ENCODE measurements at places on chromosomes 12 and 14. TPM values are rescaled to one million over a fixed set of nuclear protein-coding genes. Genes with fewer than 3 reads are reported as not detected.

C12orf56 gene
- not detected for total RNA-seq

SERPINA9 gene
- not detected for total RNA-seq

FAM234B gene
- total RNA-seq: 1.6 TPM

PLCZ1 gene
- total RNA-seq: not detected

KLRC4 gene
- not detected for total RNA-seq

CCDC184 gene
- 0.67 TPM for total RNA-seq

HCAR1 gene
- not detected for total RNA-seq

ITGA5 gene
- 48.2 TPM for total RNA-seq

- DNase-seq: no peak
Measured at GRCh38 chr12:3436461-3437065, 54.4 kb upstream of the PRMT8 start.

DNA sequence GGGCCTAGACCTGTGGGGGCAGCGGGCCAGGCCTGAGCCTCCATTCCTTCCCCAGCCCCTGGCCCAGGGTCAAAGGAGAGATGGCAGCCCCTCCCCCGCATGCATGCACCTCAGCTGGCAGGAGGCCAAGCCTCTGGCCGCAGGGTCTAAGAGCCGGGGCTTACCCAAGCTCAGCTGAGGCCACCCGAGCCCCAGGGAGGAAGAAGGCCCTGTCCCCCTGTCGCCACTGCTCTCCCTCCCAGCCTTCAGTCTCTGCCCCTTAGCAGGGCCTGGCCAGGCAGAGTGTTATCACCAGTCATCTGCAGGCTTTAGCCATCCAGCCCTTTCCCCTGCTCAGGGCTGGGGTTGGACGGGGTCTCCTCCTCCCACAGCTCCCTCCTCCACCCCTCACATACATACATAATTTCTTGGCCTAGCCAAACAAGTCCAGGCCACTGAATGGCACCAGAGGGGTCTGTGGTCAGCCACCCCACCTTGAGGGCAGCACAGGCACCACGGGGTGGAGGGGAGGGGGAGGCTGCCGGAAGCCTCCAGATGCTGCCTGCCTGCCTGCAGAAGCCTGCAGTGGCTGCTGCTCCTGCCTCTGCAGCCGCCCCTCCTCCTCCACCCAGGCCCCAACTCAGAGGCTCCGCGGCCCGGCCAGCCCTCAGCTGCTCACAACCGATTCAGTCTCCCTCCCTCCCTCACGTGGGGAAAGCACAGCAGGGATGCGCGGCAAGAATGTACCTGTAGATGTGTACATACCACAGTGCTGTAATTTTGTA lies 22.8 kb downstream of the RAB35 start:
- DNase-seq: no peak

GRCh38 chr12:5166976-5167375 lies 123.3 kb downstream of the KCNA5 start:
- no peak for DNase-seq

- DNase-seq: no peak
Measured at GRCh38 chr12:50483488-50483887, 21.3 kb upstream of the DIP2B start.

DNA sequence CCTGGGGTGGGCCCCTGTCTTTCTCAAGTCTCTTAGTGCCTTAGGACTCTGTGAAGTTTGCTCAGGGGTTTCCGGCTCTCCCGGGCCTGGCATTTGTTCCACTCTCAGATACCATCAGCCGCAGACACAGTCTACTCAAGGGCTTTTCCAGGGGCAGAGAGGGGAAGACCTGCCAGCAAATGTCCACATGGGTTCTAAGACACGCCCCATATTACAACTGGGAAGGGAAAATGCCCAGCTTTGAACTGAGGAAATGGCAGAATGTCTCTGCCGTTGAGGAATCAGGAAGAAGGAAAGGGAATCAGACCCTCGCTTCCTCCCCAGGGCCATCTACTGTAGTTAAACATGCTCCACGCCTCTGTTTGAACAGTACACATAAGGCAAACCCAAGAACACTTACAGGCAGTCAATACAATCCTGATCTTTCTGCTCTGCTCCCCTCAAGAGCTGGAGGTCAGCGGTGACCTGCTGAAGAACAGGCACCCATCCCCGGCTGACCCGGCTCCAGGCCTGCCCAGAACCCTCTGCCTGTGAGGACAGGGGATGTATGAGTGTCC lies 7.9 kb downstream of the CCDC85C start:
- DNase-seq: no peak

DNA sequence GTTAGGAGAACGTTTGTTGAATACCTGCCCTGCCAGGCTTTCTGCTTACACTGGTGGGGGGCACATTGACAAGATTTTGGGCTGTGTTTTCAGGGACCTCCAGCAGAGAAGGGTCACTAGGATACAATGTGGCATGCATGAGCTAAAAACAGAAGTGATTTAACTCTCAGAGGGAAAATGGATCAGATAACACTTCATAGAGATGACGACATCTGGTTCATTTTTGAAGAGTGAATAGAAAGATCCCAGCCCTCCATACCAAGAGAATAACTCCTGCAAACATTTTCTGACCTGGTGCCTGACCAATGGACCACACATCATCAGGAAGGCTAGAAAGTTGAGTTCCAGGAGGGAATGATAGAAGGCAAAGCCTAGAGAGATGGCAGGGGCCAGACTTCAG lies 33.7 kb downstream of the CKB start:
- DNase-seq: no peak

- DNase-seq: no peak
Measured at GRCh38 chr12:132143336-132144071, 615 bp downstream of the DDX51 start.

GRCh38 chr12:57741844-57742738 lies 2.7 kb upstream of the TSPAN31 start:
- DNase-seq: no peak

GRCh38 chr12:22531205-22531604 lies 13.1 kb downstream of the C2CD5 start:
- DNase-seq: no peak

GRCh38 chr14:64997108-64997794 lies 10.6 kb downstream of the FNTB start:
- no peak for DNase-seq

DNA sequence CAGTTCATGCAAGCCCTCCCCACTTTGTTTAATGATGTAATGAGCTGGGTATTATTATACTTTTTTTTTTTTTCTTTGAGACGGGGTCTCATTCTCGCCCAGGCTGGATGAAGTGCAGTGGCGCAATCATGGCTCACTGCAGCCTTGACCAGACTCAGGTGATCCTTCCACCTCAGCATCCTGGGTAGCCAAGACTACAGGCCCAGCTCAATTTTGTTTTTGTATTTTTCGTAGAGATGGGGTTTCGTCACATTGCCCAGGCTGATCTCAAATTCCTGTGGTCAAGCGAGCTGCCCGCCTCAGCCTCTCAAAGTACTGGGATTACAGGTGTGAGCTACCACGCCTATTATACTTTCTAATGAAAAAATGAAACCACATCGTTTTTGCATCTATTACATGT lies 4.5 kb upstream of the DCAF11 start:
- no peak for DNase-seq

DNA sequence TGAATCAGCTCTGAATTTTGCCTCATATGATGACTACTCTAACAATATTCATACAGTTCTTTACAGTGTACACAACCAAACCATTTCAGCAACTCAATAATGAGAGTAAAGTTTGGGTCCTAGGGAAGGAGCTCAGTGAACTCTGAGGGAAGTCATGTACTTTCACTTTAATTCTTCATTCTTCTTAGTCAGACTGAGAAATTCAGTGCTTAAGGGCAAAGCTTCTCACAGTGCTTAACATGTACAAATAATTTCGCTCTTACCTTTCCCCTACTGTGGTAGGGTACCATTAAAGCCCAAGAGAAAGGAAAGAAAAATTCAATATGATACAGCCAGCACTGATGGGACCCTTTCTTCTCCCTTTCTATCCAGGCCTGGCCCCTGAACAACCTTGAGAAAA lies 435.0 kb downstream of the NELL2 start:
- no peak for DNase-seq

- no peak for DNase-seq
Measured at GRCh38 chr12:25960143-25960542, 1.7 kb downstream of the RASSF8 start.

GRCh38 chr14:105227346-105227745 lies 21.0 kb upstream of the BTBD6 start:
- no peak for DNase-seq

DNA sequence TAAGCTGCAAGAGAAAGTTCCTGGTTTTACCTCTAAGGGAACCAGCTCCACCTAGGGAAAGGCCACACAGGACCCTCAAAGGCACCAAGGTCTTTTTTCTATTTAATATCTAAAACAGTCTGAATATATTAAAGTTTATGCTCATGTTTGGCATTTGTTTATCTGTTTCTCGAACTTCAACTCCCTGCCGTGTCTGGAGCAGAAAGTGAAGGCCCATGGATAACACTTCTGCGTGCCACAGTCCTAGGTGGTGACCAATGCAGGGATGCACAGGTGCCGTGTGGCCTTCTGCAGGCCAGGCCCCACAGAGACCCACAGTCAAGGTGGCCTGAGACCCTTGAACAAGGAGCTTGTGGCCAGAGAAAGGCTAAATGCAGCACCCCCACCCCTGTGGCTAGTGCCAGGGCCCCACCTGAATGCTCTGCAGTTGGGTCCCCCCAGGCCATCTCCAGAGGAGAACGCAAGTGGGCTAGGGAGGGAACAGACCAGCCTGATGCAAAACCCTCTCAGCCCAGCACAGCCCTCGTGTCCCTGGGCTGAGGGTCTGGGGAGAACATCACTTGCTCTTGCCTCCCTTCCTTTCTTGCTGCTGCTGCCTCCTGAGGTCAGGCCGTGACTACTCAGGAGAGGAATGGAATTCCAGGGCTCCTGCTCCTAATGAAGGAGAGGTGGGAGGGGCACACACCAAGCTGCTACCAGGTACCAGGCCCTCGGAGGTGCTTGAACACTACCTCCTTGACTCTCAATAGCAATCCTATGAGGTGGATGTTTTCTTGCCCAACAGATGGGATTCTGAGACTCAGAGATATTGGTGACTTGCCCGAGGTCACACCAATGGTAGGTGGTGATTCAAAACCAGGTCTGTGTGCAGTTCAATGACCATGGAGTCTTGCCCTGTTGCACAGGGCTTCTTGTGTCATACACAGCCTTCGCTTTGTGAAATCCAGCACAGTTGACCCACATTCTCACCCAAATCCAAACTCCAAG lies 45.4 kb downstream of the PSMA6 start:
- no peak for DNase-seq

DNA sequence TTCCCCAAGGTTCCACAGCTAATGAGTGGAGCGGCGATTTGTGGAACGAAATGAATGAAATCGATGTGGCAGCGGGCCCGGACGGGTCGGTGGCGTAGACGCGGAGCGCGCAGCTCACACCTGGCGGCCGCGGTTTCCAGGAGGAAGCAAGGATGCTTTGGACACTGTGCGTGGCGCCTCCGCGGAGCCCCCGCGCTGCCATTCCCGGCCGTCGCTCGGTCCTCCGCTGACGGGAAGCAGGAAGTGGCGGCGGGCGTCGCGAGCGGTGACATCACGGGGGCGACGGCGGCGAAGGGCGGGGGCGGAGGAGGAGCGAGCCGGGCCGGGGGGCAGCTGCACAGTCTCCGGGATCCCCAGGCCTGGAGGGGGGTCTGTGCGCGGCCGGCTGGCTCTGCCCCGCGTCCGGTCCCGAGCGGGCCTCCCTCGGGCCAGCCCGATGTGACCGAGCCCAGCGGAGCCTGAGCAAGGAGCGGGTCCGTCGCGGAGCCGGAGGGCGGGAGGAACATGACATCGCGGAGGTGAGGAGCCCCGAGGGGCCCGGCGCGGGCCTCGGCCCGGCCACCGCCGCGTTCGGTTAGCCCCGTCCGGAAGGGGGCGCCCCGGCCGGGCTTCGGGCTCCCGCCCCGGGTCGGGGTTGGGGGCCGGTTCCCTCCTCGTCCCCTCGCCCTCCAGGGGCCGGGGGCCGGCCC lies at the start of gene PTPN11:
Gene PTPN11, plus strand, starts transcription at position 340 of the 689 bp plus-strand sequence. Its CDS starts 165 bp downstream, at position 505.
- peak; percentile 95 for DNase-seq

- no peak for DNase-seq
Measured at GRCh38 chr12:91205811-91206210, 23.2 kb upstream of the DCN start.

DNA sequence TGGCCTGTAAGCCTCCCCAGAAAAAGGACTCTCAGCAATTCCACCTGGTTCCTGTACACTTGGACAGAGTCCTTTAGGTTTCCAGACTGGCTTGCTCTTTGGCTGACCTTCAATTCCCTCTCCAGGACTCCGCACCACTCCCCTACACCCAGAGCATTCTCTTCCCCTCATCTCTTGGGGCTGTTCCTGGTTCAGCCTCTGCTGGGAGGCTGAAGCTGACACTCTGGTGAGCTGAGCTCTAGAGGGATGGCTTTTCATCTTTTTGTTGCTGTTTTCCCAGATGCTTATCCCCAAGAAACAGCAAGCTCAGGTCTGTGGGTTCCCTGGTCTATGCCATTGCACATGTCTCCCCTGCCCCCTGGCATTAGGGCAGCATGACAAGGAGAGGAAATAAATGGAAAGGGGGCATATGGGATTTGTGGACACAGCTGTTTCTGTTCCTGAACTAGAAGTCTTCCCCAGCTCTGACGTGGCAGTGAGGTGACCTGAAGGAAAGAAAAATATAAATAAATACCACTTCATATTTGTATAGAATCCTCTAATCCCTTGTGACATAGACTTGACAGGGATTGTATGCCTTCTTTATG lies 1.3 kb downstream of the RNASE7 start:
- no peak for DNase-seq

DNA sequence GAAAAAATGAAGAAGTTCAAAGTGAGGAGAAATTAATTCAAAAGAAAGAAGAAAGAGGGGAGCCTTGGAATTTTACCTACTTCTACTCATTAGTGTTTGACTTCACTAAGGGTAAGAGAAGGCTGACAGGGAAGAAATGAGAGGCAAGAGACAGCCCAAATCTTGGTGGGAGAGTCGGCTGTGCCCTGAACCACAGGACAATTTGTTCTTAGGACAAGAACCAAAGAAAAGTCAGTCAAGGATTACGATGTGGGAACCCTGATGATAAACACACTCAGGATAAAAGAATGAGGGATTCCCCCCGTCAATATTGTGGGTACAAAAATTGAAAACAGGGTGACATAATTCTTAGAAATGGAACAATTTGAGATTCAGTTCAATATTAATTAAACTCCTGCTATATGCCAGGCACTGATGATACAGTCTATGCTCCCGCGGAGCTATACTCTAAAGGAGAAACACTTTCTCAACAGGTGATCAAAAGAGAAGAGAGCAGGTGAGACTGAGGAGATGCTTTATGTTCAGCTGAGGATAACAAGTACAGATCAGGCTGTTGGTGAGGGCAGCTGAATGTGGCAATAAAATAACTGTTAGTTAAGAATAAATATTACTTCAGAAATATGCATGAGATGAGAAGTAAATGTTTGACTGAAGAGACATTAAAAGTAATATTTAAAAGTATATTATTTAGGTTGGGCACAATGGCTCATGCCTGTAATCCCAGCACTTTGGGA lies 175.4 kb downstream of the SLC25A21 start:
- no peak for DNase-seq

GRCh38 chr12:101697197-101697929 lies at the start of gene CHPT1:
Gene CHPT1, plus strand, starts transcription at chr12:101697640. Its CDS starts 222 bp downstream, at chr12:101697862.
- peak; percentile 88 for DNase-seq

GRCh38 chr12:53048033-53048779 lies 1.7 kb upstream of the TNS2 start:
- DNase-seq: no peak

GRCh38 chr12:92554158-92555073 lies 148.4 kb upstream of the PLEKHG7 start:
- DNase-seq: no peak

GRCh38 chr12:16437926-16438325 lies 90.5 kb downstream of the MGST1 start:
- no peak for DNase-seq
